ENCODE measurements at places on chromosomes 5 and 9.

DNA sequence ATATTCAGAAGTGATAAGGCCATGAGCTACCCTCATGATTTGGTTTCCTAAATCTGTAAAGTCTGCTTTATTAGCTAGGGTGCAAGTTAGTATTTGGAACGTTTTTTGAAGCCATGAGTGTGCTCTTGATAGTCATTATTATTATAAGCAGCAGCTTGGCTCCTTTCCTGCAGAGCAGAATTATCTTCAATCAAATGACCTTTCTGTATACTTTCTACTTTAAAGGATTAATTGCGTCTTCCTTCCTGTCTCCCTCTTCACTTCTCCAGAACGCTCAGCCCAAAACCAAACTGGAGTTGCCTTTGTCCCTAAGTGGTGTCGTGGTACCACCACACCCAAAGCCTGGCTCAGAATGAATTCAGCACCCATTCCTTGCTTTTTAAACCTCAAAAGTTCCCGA lies 211.3 kb downstream of the ARHGAP26 start:
- no peak for DNase-seq

- no peak for DNase-seq
Measured at GRCh38 chr5:147902609-147903115, 3.7 kb downstream of the C5orf46 start.

DNA sequence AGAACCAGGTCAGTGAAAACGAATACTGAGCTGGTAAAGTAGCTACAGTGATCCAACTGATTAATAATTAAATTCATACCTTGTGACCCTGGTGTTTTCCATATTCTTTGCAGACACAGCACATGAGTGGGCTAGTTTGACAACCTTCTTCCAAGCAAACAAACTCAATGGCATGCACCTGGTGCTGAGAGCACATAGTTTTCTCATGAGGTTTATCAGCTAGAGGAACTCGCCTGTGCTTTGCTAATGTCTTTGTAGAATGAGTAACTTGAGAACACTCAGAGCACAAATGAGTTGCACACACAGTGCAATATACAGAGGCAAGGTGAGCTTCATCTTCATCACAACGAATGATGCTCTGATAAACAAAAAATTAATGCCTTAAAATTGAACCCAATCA lies 12.6 kb downstream of the TRIM23 start:
- DNase-seq, result no peak

DNA sequence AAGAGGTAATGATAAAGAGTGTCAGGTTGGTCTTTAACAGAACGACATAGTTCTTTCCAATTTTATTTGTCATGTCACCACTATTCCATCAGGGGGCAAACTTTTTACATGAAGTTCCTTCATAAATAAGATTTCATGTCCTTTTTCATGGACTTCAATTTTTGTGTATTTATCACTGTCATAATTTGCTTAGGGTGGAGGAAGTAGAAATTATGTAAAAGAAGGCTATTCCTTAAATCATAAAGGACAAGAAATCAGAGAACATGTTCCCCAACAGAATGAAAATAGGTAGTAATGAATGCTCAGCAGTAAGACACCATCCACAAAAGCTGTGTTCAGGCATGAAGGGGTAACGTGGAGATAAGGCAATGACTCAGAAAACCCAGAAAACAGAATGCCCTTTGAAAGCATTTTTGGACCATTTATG lies 72.7 kb downstream of the ZFAND5 start:
- DNase-seq, result no peak

- no peak for DNase-seq
Measured at GRCh38 chr9:72596451-72597180, 75.2 kb downstream of the TMC1 start.

- no peak for DNase-seq
Measured at GRCh38 chr9:127637322-127637847, 25.3 kb downstream of the STXBP1 start.

DNA sequence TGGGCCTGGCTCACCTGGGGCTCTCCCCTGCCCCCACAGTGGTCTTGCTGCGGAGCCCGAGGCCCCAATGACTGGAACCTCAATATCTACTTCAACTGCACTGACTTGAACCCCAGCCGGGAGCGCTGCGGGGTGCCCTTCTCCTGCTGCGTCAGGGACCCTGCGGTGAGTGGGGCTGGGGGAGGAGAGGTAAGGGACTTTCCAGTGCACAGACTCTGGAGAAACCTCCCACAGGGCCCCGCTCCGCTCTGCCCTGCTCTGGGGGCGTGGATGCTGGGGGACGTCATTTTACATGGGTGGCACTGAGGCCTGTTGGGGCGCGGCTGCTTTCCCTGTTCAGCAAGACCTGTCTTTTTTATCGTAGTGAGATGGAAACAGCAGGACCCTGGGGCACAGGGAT lies 7.6 kb downstream of the TSPAN17 start:
- DNase-seq, result no peak

DNA sequence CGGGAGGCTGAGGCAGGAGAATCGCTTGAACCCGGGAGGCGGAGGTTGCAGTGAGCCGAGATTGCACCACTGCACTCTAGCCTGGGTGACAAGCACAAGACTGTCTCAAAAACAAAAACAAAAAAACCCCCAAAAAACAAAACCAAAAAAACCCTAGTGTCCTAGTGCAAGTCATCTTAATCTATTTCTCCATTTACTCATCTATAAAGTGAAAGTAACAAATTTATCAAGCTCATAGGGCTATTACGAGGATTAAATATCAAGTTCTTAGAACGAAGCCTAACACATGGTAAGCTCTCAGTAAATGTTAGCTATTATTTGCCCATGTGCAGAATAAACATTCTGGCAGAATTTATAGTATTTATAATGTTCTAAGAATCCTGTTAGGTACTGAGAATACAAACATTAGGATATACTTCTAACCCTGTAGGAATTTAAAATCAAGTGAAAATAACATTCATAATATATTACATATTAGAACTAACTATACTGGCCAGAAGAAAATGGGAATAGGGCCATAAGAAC lies 45.0 kb downstream of the GOLPH3 start:
- DNase-seq, result no peak

DNA sequence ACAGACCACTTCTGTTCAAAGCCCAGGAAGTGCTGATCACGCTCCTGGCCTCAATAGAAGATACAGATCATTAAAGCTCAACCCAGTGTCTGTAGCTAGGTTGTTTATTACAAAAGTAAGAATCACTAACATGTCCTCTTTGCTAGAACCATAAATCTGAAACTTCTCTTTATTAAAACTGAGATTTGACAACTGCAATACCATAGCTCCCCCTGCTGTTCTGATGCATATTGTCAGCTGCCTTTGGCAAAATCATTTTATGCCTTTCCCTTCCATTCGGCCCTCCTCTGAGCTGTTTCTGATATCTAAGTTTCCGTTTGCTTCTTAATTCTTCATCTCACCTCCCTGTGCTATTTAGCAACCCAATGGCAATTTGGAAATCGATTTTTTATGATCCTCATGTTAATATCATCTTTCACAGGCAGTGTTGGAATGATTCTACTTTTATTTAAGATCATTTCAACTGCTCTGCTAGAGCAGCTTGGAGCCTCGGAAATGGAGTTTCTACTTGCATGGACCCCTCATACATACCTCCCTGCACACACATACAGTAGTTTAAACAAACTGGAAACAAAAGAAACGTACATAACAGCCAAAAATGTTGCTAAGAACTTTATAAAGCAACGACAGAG lies 998.8 kb downstream of the MAT2B start:
- peak; percentile 8 for DNase-seq

- no peak for DNase-seq
Measured at GRCh38 chr5:127863161-127863560, 160.0 kb downstream of the CCDC192 start.

GRCh38 chr5:123997462-123998215 lies 485.7 kb downstream of the CSNK1G3 start:
- no peak for DNase-seq

DNA sequence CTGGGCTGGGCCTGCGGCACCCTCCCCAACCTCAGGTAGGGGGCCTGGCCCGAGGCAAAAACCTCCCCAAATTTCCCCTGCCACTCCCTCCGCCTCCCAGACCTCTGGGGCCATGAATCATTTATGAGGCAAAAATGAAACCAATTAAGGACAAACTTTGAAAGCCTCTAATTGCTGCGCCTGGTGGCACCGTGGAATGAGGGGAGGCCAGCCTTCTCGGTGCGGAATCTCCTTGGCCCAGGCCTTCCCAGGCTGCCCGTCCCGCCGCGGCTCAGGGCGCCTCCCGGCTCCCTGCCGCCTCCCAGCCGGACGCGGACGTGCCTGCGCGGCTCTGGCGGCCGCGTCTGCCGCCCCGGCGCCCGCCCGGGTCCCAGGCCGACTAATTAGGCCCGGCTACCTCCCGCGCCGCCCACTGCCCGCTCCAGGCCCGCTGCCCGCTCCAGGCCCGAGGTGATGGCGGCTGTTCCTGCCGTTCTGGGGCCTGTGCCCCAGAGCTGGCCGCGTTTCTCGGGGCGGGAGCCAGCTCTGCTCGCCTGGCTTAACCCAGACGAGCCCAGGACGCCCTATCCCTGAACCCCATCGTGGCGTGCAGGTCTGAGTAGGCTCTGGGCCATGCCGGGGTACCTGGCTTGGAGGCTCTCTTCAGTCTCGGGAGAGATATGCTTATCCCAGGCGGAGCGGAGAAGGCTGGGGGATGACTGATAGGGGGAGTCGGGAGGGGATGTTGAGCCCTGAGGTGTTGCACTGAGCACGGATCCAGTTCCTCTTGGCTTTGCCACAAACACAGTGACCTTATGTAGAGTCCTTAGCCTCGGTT lies 20.1 kb downstream of the CXXC5 start:
- peak; percentile 48 for DNase-seq

- DNase-seq, result no peak
Measured at GRCh38 chr5:172840432-172841154, 6.5 kb downstream of the ERGIC1 start.

GRCh38 chr9:7172154-7173115 lies 414.7 kb downstream of the KDM4C start:
- DNase-seq, result no peak

- DNase-seq, result no peak
Measured at GRCh38 chr5:176553260-176554085, 4.3 kb downstream of the CDHR2 start.

- no peak for DNase-seq
Measured at GRCh38 chr9:133119103-133119845, 1.8 kb downstream of the RALGDS start.

All from heart left ventricle (tissue), 16 donors.